MM.1S (cell line): ENCODE measurements at places on chromosomes 5 and 9.

- DNase-seq, result no peak
These were observed 91.1 kb upstream of the CD180 start for GRCh38 chr5:67287510-67288268.

GRCh38 chr9:112757940-112758339 is 7.4 kb downstream of the SNX30 start:
- DNase-seq, result no peak

DNA sequence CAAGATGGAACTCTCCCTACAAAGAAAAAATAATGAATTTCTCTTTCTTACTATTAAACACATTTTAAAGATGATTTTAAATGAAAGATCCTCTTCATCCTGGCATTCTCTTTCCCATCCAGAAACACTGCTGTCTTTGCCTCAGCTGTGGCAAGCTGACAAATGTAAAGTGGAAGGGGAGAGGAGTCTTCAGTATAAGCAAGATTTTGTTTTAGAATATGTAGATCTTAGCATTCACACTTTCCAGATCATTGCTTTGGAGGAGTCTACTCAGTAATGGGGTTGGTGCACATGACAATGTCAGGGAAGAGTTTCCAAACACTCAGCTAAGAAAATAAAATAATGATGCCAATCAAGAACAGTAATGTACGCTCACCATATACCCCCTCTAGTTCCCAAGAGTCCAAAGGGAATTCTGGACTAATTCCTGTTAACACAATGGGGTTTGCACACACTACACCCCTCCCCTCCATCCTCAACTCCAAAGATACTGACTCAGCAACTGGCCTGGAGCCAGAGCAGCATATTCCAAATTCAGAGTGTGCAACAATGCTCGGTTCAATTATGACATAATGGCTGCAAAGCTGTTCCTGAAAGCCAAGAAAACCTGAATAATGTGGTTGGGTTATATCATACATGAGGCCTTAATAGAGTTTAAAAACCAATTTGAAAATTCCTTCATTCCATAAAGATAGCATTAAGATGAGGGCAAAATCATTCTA is 4.6 kb downstream of the C5orf63 start:
- no peak for DNase-seq

DNA sequence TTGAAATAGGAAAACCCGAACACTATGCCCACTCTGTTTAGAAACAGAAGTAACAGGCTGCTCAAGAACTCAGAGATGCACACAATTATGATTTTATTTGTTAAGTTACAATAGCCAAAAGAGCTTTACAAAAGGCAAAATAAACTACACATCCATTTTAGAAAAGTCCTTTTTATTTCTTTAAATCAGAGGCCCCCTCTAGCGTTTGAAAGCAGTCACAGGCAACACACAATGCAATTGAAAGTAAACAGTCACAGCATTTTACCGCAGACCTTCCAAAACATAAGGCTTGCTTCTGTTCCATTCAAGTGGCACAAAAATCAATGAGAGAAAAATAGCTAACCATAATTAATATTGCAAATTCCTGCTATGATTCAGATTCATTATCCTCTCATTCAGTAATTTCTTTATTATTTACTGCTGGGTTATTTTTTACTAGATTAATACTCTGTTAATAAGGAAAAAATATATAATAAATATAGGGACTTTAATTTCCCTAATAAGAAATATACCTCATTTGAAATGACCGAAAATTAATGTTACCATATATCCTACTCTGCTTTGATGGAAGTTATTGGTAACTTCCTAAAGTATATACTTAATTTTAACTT is 78.3 kb downstream of the CEP120 start:
- peak; percentile 37 for DNase-seq

GRCh38 chr5:44332285-44332971 is 56.8 kb downstream of the FGF10 start:
- peak; percentile 58 for DNase-seq

DNA sequence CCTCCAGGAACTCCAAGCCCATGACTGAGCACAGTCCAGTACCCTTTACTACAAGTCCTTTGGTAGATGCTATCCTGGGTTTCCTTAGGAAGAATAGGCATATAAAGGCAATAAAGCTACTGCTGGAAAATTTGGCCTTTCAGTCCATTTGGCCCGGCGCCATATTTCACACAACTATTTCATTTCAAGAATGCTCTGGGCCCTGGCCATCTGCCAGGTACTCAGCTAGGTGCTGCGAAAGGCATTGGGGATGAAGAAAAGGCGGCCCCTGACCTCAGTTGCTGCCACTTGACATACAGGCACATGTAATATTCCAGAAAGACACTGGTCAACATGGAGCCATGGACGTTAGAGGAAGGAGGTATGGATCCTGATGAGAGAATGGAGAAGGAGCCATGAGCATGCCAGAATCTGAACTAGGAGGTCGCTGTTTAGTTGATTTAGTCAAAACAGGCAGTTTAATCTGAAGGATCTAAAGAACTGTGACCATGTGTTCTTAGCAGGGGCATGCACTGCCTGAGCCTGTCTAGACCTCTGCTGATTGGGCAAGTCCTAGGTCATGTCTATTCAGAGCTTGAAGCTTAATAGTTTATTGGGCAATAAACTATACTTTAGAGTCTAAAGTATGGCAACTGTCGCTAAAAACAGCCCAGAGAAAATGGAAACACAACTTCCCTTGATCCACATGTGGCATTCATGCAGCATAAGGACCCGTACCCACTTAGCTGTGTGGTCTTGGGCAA is 149.3 kb downstream of the MELK start:
- no peak for DNase-seq

DNA sequence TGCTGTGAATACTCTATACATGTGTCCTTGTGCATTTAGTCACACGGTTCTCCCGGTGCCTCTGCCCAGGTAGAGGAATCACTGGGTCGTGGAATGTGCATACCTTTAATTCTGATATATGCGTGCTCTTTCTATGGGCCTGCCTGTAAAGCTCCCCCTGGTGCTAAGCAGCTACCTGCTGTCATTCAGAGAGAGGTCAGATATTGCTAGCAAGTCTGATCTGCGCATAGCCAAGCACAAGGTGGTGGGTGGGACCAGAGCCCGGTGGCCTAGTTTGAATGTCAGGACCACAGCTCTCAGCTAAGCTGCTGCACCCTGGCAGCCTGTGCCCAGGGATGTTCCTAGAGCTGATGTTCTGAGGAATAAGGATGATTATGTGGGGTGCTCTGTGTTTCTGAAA is 33.4 kb downstream of the TJP2 start:
- DNase-seq, result no peak

GRCh38 chr5:73300337-73301207 is 127.6 kb downstream of the TMEM174 start:
- no peak for DNase-seq
